ENCODE measurements at places on chromosomes 3 and 15.

DNA sequence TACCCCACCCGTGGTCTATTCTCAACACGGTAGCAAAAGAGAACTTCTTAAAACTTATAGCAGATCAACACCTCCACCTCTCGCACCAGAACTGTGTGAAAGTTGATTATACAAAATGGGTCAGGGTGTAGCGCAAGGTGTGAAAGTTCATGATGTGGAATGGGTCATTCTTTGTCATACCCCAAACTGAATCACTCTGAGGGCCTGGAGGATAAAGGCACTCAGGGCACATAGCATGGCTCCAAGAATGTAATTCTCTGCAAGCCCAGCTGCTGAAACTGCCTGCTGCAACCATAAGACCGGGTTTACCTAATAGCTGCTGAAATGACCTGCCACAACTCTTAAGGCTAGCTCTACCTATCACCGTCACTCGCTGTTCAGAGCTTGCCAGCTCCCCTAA lies 70.0 kb downstream of the FOXP1 start:
- DNase-seq = no peak

- DNase-seq = no peak
Measured at GRCh38 chr3:19742935-19743334, 191.1 kb downstream of the EFHB start.

DNA sequence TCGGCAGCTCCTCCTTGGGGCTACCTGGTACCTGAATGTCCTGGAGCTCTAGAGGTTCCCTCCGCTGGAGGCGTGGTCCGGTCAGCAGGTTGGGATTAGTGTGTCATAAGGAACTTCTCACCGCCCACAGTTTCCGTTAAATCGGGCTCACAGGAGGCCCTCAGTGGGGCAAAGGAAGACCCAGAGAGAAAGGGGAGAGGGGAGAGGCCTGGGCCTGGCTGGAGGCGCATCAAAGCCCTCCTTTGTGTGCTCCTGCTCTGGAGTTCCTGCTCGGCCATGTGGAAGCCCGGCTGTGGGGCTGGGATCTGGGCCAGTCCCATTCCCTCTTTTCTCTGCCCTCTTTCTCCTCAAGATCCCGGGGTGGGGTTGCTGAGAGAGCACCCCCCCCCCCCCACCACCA lies at the start of gene RLBP1:
Gene RLBP1, minus strand, starts transcription at position 37 of the 400 bp plus-strand sequence. CDS start 2,604 bp downstream, outside the sequence.
- DNase-seq = no peak

DNA sequence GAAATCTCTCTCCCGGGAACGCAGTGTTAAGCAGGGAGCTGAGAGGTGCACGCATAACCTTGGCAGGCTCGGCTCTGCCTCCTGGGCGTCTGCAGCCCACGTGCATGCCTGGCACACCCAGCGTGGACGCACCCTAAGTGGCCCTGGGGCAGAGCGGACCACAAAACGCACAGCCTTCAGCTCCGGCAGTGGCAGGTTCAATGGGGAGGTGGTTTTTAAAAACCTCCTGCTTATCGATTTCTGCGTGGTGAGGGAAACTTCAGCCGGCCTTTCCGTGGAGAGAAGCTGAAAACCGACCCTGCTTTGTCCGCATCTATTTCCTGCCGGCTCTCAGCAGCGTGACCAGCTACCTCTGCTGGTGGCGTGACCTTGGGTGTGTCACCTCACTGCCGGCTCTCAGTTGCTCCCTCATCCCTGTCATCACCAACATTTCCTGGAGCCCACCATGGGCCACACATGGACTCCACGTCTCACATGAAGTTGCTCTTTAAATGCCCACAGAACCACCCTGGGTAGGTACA lies 134.8 kb upstream of the MEF2A start:
- no peak for DNase-seq

- DNase-seq = no peak
Measured at GRCh38 chr15:58726867-58727266, 22.6 kb downstream of the ADAM10 start.

DNA sequence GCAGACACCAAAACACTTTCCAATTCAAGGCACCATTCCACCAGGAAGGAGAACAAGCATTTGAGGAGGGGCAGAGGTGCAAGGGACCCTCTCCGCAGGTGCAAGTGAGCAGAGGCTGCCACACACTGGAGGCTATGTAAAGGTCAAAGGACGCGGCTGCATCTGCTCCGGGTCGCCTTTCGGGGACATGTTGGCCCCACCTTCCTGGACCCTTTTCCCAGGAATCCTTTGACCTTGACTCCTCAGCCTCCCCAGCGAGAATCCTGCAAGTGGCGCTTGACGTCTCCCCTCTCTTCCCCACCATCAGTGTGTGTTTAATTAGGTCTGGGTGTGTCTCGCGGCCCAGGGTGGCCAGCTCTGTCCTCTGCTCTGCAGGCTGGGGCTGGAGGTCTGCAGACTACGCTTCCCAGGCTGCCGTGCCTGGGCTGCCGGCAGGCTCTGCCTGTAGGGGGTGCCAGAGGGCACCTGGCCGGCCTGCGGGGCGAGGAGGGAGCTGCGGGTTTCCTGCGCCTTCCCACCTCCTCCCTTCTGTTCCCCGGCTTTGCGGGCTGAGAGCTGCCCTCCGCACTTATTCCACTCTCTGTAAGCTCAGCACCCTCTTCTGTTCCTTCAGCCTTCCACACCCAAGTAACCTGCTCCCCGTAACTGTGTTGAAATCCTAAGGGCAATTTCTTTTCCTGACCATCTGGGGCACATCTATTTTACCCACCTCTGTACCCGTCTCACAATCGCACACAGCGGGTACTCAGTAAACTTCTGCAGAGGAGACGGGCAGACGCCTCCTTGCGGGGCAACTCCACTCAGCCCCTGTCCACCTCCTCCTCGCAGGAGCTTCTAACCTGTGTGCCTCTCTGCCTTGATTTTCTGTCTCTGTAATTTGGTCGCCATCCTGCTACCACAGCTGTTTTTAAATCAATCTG lies 129.8 kb downstream of the NSMCE3 start:
- DNase-seq = peak; percentile 17

- no peak for DNase-seq
Measured at GRCh38 chr3:184465883-184466412, 86.1 kb downstream of the CHRD start.

GRCh38 chr3:191412759-191413158 lies 48.2 kb upstream of the PYDC2 start:
- DNase-seq = peak; percentile 86

DNA sequence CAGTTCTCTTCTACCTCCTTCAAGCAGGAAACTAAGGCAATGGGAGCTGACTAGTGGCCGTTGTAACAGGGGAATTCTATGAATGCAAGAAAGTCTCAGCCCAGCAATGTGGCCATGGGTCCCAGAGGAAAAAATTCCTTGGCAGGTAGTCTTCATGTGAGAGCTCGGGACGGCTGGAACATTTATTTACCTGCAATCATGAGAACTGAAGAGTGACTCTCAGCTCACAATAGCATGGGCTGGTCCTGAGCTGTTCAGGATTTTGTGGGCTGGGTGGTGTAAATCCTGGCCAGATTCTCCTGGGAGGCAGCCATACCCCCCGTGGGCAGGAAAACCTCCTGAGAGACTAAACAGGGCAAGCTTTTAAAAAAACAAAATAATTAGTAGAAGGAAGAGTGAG lies 330.3 kb upstream of the CTNNB1 start:
- no peak for DNase-seq

GRCh38 chr3:134838599-134838998 lies 43.5 kb downstream of the EPHB1 start:
- no peak for DNase-seq

DNA sequence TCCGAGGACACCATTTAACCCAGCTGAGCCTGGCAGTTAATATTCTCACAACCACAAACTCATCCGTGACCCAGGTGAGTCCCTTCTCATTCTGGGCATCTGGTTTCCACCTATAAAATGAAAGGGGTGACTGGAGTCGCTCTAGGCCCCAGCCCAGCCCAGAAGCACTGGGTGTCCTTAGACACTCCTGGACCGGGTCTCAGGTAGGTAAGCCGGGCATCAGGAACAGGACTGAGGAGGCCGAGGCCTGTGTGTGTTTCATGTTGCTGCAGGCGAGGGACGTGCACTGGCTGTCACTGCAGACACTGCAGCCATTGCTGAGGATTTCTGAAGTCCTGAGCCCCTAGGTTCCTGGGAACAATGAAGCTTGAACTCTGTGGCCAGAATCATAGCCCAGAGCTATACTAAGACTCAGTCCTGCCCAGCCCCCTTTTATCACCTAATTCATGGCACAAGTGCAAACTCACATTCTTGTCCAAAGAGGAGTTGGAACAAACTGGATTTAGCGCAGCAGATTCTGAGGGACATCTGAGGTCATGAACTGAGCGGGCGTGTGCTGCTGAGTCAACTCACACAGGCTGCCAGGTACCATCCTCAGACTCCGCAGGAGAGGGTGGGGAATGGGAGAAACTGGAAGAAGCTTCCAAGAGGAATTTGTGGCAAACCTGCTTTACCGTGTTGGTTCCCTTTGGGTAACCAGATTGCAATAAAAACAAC lies 184.9 kb downstream of the FAM43A start:
- DNase-seq = peak; percentile 80

DNA sequence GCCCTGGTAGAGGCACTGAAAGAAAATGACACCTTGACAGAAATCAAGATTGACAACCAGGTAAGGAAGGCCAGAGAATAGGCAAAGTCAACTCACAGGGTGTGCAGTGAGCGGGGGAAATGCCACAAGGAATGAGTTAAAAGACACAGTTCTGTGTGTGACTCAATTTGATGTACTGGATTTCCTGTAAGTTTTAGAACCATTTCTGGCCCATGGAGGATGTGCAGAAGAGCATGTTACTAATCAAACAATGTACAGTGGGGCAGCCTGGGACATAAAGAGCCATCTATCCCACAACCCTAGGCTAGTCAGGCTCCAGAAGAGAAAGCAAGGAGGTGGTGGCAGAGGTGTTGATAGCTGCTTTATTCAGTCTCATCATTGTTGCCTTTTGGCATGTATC lies 31.2 kb upstream of the TMOD3 start:
- no peak for DNase-seq

DNA sequence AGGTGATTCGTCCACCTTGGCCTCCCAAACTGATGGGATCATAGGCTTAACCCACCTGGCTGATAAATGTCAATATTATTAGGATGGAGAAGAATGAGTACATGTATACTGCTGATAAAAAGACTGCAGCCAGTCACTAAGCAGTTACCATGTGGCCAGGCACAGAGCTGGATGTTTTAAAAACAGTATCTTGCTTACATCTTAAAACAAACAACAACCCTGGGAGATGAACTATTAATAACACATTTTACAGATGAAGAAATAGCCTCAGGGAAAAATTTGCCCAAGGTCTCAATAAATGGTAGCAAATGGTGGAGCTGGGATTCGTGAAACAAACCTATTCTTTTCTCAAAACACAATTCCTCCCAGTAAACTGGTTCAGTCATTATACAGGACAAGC lies 18.1 kb downstream of the IL17RD start:
- DNase-seq = no peak

DNA sequence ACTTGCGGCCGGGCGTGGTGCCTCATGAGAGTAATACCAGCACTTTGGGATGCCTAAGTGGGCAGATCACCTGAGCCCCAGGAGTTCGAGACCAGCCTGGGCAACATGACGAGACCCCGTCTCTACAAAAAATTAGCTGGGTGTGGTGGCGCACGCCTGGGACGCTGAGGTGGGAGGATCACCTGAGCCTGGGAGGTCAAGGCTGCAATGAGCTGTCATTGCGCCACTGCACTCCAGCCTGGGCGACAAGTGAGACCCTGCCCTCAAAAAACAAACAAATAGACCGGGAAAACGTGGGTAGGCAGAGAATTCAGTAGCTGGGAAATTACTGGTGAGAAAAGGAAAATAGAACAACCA lies 667 bp downstream of the UMPS start:
- no peak for DNase-seq

DNA sequence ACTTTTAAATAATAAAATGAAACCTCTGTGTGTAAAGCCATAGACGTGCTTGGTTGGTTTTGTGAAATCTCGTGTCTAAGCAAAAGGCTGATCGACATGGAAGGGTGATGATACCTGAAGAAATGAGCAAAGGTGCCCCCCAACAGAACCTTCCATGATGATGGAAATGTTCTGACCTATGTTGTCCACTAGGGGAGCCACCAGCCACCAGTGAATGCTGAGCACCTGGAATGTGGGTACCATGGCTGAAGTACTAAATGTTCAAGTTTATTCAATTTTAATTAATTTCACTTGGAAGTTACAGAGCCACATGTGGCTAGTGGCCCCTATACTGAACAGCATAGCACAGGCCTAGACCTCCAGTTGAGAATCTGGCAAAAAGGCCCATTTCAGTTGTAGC lies 158.8 kb downstream of the POLR2M start:
- no peak for DNase-seq

GRCh38 chr15:92848852-92849598 lies 51.1 kb upstream of the CHD2 start:
- DNase-seq = peak; percentile 96

DNA sequence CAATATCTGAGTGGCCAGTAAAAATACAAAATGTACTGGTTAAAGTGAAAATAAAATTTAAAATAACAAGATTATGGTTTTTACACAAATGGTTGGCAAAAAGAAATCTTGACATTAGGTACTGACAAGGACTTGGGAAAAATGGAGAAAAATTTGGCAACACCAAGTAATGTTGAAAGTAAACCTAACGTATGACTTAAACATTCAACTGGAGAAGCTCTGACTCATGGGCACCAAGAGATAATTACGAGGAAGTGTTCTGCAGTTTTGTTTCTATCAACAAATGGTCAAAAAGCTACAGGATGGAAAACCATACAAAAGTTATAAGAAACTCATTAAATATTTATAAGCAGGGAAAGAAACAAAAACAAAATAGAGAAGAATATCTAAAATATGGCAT lies 177.7 kb downstream of the ZNF385D start:
- DNase-seq = peak; percentile 55

DNA sequence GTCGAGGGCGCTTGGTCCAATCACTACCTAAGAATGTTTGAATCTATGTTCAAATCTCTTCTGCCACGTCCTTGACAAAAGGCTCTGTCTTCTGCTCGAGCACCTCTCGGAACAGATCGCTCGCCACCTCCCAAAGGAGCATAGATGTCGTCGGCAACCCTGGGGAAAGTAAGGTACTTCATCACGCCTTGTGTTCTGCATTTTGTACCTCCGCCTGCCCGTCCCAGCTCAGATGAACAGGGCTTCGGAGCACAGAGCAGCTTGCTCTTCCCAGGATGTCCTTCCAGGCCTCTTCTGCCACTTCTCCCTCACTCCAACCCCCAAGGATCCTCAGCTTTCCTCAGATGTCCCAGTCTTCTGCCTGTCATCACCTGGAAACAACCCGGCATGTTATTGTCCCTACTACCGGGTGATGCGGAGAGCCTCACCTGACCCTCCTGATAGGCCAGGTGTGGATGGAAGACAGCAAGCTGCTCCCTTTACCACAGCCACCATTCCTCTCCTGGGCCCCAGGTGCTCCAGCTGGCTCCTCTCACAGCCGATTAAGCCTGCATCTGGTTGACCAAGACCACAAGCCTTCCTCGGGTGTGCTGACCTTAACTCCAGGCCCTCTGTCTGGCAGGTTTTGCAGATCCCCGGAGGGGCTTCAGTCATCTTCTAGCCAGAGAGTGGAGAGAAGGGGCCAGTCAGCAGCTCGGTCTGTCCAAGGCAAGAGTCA lies 270.5 kb downstream of the FAM43A start:
- no peak for DNase-seq

DNA sequence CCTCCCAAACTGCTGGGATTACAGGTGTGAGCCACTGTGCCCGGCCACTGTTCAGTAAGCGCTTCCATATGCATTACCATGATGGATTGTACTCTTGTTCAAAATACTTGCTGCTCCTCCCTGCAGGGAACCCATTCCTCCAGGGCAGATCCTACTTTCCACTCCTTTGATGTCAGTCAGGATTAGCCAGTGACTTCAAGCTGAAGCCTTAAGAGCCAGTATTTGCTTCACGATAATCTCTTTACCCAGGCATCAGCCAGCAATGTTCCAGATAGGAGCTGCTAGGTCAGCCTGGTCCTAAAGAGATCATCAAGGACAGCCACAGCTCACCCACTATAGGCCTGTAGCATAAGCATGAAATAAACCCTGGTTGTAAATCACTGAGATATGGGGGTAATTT lies 96.5 kb upstream of the UBE2E2 start:
- no peak for DNase-seq

Measured in fibroblast of the aortic adventitia (primary cell).